Forelimb muscle (tissue), 1 donor: ENCODE measurements at places on chromosomes 1 and 21. TPM values are rescaled to one million over a fixed set of nuclear protein-coding genes. Genes with fewer than 3 reads are reported as not detected.

Gene NOL9
- polyA plus RNA-seq = 13.6 TPM

Gene LEFTY2
- polyA plus RNA-seq = 6.4 TPM

GRCh38 chr1:223776075-223776814 lies 63.9 kb downstream of the CAPN2 start:
- DNase-seq = no peak

DNA sequence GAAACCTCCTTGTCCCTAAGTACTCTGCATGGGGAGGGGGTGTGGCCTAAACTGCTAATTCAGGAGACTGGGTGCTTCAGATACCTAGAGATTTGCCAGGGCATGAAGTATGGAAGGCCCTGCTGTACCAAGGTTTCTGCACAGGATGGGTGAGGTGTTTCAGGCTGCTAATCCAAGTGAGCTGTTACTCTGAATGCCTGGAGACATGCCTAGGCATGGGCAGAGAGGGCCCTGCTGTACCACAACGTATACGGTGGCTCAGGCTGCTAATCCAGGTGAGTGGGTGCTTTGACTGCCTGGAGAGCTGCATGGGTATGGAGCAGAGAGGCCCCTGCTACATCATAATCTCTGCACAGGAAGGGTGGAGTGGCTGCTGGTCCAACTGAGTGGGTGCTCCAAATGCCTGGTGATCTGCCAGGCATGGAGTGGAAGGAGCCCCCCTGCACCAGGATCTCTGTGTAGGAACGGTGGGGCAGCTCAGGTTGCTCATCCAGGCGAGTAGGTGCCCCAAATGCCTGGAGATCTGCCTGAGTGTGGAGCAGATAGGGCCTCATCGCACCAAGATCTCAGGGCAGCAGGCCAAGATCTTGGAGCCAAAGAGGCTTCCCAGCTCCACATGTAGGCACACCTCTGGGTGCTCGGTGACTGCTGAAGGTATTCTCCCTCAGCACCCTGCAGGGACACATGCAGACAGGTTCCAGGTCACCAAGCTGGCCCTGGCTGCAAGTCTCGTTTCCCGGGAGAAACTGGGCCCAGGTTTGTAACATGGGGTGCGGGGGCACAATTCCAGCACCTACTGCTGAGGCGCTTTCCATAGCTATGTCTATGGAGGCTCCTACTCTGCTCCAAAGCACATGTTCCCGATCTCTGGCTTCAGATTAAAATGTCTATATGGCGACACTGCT lies 252.5 kb upstream of the PLXNA2 start:
- no peak for DNase-seq

Gene UTS2
- not detected for polyA plus RNA-seq

Gene AIRE
- not detected for polyA plus RNA-seq

- DNase-seq = no peak
These were observed 36.5 kb downstream of the DDX20 start for GRCh38 chr1:111792249-111792648.

DNA sequence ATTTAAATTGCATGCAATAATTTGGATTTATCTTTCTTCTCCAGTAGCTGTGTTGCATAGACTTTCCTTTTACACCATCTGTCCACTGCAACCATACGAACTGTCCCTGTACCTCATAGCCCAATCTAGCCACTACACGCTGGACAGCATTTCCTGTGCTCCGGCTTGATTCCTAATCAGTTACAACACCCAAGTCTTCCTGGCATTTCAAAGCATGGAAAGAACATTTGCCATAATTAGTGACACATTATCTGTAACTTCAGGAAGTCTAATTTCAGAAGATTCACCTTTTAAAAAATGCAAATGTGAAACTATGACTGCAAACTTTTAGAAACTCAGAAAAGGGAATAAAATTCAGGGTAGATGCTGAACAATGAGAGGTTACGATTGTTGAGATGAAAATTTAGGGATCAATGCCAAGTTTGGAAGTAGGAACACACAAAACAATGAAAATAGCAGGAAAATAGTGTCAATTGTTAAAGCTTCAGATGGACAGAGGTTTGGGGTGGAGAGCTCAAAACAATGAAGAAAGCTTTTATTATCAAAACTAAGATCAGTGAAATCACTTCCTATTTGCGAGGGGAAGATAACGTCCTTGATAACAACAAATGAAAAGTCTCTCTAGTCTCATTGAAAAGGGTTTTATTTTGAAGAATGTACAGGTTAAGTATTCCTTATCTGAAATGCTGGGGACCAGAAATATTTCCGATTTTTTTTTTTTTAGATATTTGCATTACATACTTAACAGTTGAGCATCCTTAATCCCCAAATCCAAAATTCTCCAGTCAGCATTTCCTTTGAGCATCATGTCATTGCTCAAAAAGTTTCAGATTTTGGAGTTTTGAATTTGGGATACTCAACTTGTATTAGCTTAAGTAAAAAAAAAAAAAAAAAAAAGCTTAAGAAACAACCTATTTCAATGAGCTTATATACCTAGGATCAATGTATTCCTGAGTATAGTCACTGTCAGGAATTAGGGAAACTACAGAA lies 107.3 kb downstream of the FNBP1L start:
- no peak for DNase-seq

DNA sequence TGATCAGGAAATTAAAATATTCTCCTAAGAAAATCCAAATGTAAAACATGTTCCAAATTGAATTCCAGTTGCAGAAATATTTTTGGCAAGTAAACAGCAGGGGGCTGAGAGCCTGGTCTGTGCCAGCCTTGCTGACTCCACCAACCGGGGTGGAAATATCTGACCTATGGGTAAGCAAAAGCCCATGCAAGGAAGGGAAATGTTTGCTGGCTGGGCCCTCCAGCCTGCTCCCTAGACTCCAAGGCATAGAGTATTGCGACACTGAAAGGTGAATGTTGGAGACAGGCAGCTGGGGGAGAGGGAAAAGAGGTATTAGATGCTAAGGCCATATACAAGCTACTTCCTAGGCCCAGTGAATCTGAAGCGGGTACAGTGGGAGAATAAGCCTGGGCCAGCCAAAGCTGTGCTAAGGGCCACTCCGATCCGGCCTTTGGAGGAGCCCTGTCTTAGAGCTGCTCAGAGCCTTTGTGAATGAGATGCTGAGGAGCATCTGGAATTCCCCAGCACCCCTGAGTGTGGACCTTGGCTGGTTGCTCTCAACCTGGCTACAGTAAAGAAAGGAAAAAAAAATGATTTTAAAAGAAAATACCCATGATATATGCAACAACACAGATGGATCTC lies 24.9 kb upstream of the ATP1B1 start:
- DNase-seq = no peak

DNA sequence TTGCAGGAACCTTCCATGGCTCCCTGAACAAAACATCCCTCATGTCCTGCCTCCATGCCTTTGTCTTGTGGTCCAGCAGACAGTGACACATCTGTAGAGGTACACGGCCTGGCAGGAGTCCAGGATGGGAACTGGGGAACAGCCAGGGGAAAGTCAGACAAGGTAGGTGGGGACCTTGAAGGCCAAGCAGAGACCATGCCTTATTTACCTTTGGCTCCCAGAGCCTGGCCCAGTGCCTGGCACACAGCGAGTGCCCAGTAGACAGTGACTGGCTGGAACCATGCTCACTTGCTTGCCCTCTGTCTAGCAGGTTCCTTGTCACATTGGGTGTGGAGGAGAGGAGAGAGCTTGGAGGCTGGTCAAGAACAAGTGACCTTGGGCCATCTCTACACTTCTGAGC lies 81.0 kb downstream of the BCAR3 start:
- DNase-seq = no peak
